ENCODE measurements at places on chromosomes 3 and 15. TPM values are rescaled to one million over a fixed set of nuclear protein-coding genes. Genes with fewer than 3 reads are reported as not detected.

The DAZL gene
- total RNA-seq = not detected

The ZNF660 gene
- total RNA-seq = 0.73 TPM

The MST1R gene
- 1.5 TPM for total RNA-seq

The CCDC39 gene
- total RNA-seq = not detected

The ITIH4 gene
- total RNA-seq = 1.3 TPM

The ASB14 gene
- total RNA-seq = 13.4 TPM

The ZNF710 gene
- 4.9 TPM for total RNA-seq

The ARMC8 gene
- 32.1 TPM for total RNA-seq

The SCAANT1 gene
- not detected for total RNA-seq

The LOXL1 gene
- 14.6 TPM for total RNA-seq

The FOXL2NB gene
- total RNA-seq = not detected

The CLDN16 gene
- total RNA-seq = not detected

The IL5RA gene
- total RNA-seq = 1.0 TPM

The PDZRN3 gene
- total RNA-seq = 130 TPM

The MCF2L2 gene
- total RNA-seq = 0.51 TPM

The GP5 gene
- total RNA-seq = not detected

The NDN gene
- 37.7 TPM for total RNA-seq

The MASP1 gene
- total RNA-seq = 144 TPM

The GRAMD1C gene
- total RNA-seq = 1.1 TPM

The SPTSSB gene
- total RNA-seq = not detected

The GTF2E1 gene
- total RNA-seq = 12.2 TPM

The INO80 gene
- total RNA-seq = 9.4 TPM

The NUP210 gene
- 2.7 TPM for total RNA-seq

The UCN2 gene
- total RNA-seq = not detected

The LPCAT4 gene
- 82.4 TPM for total RNA-seq

The LRRIQ4 gene
- not detected for total RNA-seq
